ENCODE measurements at places on chromosomes 6 and 20. TPM values are rescaled to one million over a fixed set of nuclear protein-coding genes. Genes with fewer than 3 reads are reported as not detected.

DNA sequence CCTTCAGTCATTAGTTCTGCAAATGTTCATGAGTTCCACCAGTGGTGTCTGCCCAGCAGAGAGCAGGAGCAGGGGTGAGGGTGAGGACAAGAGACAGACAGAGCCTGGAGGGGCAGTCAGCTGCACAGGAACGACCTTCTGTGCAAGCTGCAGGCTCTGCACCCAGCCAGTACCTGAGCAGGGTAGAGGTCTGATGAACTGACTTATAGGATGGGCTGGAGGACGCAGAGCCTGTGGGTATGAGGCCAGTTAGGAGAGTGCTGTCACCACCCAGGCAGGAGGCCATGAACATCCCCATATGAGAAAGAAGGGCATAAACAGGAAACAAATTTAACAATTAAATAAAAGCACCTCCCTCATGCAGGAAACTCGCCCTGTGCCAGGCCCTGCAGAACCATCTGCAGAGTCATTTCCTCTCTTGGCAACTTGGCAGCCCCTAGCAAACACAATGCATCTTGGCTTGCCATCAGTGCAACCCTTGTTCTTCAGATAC lies 17.9 kb downstream of the C6orf15 start:
- peaks cover 8% of the 10 kb centered on the region for H3K27me3 ChIP-seq
- no peak overlapping the region for H3K4me3 ChIP-seq
- no peaks in the 10 kb centered on the region for H3K36me3 ChIP-seq

DNA sequence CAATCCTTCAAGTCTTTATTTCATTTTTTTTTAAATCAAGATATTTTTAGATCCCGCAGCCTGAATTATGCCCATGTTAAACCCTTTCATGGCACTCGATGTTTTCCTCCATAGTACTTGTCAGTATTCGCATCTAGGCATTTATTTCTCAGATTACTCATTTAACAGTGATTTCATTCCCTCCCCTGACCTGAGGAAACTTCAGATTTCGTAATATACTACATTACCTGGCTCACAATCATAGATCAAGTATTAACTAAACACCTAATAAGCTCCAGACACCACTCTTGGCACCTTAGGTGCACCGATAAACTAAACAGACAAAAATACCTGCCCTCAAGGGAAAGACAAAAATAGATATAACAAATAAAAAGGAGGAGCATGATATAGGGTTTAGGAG lies 413.2 kb upstream of the GJE1 start:
- DNase-seq: no peak
- no peaks in the 10 kb centered on the region for H3K36me3 ChIP-seq
- H3K27me3 ChIP-seq: no peaks in the 10 kb centered on the region
- no peak overlapping the region for H3K27ac ChIP-seq
- no peaks in the 10 kb centered on the region for H3K4me1 ChIP-seq

GRCh38 chr6:85049282-85049681 lies 284.9 kb upstream of the TBX18 start:
- no peak overlapping the region for H3K27ac ChIP-seq
- no peak for DNase-seq
- H3K36me3 ChIP-seq: no peaks in the 10 kb centered on the region
- no peak overlapping the region for H3K4me3 ChIP-seq
- no peaks in the 10 kb centered on the region for H3K27me3 ChIP-seq
- H3K4me1 ChIP-seq: no peaks in the 10 kb centered on the region

- DNase-seq: no peak
- no peak overlapping the region for H3K27ac ChIP-seq
- peaks cover 15% of the 10 kb centered on the region for H3K4me1 ChIP-seq
- H3K27me3 ChIP-seq: no peaks in the 10 kb centered on the region
- H3K4me3 ChIP-seq: no peak overlapping the region
- peaks cover 17% of the 10 kb centered on the region for H3K36me3 ChIP-seq
Measured at GRCh38 chr20:46071573-46071972, 18.2 kb downstream of the NCOA5 start.

GRCh38 chr6:5293692-5294091 lies 32.4 kb downstream of the FARS2 start:
- no peak for DNase-seq
- H3K4me1 ChIP-seq: peaks cover 30% of the 10 kb centered on the region
- H3K4me3 ChIP-seq: no peak overlapping the region
- no peak overlapping the region for H3K27ac ChIP-seq

C6orf15 gene
- not detected for total RNA-seq

VGLL2 gene
- 3.0 TPM for total RNA-seq

VSTM2L gene
- 11.6 TPM for total RNA-seq

LY6G6C gene
- total RNA-seq: 2.5 TPM

All from type B pancreatic cell (in vitro differentiated cells).